ENCODE measurements at places on chromosomes 7 and 10.

GRCh38 chr7:52482076-52482475, 553.4 kb upstream of the POM121L12 start:
- no peak for DNase-seq

GRCh38 chr10:13810568-13810967, 223.8 kb downstream of the PRPF18 start:
- no peak for DNase-seq

DNA sequence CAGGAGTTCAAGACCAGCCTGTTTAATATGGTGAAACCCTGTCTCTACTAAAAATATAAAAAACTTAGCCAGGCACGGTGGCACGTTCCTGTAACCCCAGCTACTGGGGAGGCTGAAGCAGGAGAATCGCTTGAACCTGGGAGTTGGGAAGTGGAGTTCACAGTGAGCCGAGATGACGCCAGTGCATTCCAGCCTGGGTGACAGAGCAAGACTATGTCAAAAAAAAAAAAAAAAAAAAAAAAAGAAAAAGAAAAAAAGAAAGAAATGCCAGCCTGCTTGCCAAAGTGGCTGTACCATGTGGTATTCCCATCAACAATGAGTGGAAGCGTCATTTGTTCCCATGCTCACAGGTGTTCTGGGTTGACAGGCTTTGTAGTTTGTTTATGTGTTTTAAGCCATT, 43.3 kb upstream of the NPTX2 start:
- DNase-seq: no peak

GRCh38 chr10:75228834-75229233, 6.9 kb downstream of the COMTD1 start:
- DNase-seq: no peak

Measured in substantia nigra (tissue), 51 donors.